ENCODE measurements at places on chromosomes 6 and 20. TPM values are rescaled to one million over a fixed set of nuclear protein-coding genes. Genes with fewer than 3 reads are reported as not detected.

SYTL3 gene
- 16.3 TPM for total RNA-seq

TMEM74B gene
- total RNA-seq = 1.7 TPM

TSPO2 gene
- not detected for total RNA-seq

MOXD1 gene
- total RNA-seq = 1.3 TPM

LRRN4 gene
- 22.9 TPM for total RNA-seq

SSTR4 gene
- total RNA-seq = not detected

LY86 gene
- total RNA-seq = 10.9 TPM

TRAPPC3L gene
- not detected for total RNA-seq

SLC22A16 gene
- 4.2 TPM for total RNA-seq

PBOV1 gene
- total RNA-seq = not detected

CPNE5 gene
- total RNA-seq = 20.3 TPM

TSHZ2 gene
- 83.5 TPM for total RNA-seq

PNLDC1 gene
- 0.37 TPM for total RNA-seq

MAP1LC3A gene
- 50.1 TPM for total RNA-seq

IL20RA gene
- total RNA-seq = 4.6 TPM

EFCAB8 gene
- not detected for total RNA-seq

KCNB1 gene
- total RNA-seq = 15.0 TPM

SALL4 gene
- total RNA-seq = 0.09 TPM

FOXA2 gene
- not detected for total RNA-seq

HTR1B gene
- total RNA-seq = not detected

TPD52L1 gene
- 150 TPM for total RNA-seq

LBP gene
- 3.5 TPM for total RNA-seq

GPX5 gene
- total RNA-seq = not detected

SLC26A8 gene
- 3.3 TPM for total RNA-seq

APCDD1L gene
- 0.19 TPM for total RNA-seq

COQ3 gene
- 1.2 TPM for total RNA-seq

FAM209B gene
- total RNA-seq = not detected

BCAS1 gene
- not detected for total RNA-seq

MEI4 gene
- total RNA-seq = 0.09 TPM

PABPC1L gene
- 6.8 TPM for total RNA-seq

LHFPL5 gene
- not detected for total RNA-seq

FKBP5 gene
- 257 TPM for total RNA-seq

ATP9A gene
- total RNA-seq = 62.6 TPM

CLPSL2 gene
- not detected for total RNA-seq

OR2B6 gene
- total RNA-seq = not detected

GNRH2 gene
- total RNA-seq = not detected

DTD1 gene
- 20.6 TPM for total RNA-seq

HMGCLL1 gene
- 0.84 TPM for total RNA-seq

BAK1 gene
- total RNA-seq = 6.9 TPM
